ENCODE measurements at places on chromosomes 4 and X.

DNA sequence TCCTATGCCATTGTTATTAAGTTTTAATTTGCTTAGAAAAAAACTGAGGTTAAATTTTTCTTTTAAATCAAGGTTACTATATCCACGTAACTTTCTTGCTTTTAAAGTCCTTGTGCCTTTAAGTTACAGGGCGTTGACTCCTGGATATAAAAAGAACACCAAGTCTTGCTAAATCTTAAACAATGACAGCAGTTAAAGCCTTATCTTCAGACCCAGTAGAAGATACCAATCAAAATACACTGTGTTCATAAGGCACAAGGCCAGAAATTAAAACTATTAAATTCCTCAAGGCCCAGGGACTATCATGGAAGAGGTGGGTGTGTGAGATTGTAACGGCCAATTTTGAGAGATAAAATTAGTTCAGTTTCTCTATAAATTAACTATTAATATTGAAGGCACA lies 60.4 kb downstream of the PAGE2 start:
- DNase-seq = peak; percentile 29

DNA sequence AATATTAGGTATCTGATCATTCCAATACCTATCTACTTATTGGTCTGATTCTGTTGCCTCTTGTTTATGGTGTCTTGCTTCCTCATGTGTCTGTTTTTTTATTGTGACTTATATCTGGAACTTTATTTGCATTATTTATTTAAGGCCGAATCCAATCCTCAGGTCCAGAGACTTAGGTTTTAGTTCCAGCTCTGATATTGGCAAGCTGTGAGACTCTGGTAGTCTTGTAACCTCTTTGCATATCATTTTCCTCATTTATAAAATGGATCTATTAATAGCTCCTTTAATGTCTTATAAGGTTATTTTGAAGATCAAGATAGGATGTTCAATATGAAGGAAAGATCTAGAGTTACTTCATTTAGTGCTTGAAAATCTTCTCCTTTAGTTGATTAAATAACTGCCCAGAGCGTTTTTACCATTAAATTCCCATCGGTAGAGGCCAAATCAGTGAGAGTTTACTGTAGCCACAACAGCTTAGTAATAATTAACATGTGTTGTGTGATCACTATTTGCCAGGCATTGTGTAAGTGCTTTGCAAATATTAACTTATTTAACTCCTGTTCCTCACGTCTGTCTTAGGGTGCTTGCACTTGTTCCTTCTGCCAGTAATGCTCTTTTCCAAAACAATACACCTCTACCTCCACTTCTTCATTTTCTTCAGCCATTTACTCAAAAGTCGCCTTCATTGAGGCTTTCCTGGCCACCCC lies 82.2 kb downstream of the CC2D2A start:
- DNase-seq = peak; percentile 58

DNA sequence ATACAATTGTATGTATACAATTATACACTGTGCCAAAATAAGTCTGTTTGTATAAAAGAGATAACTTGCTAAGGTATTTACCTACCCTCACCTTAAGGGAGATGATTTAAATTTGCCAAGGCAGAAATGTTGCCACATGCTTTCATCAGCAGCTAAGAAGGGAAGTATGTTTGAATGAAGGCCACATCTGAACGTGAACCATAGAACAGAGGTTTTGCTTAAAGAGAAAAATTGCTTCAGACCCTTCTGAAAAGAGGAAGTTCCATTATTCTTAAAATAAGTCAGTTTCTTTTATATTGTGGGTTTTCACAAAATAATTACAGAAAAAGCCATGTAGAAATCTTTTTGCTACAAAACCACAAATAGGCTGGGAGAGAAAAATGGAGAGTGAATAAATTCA lies 621.5 kb upstream of the HTR2C start:
- no peak for DNase-seq

DNA sequence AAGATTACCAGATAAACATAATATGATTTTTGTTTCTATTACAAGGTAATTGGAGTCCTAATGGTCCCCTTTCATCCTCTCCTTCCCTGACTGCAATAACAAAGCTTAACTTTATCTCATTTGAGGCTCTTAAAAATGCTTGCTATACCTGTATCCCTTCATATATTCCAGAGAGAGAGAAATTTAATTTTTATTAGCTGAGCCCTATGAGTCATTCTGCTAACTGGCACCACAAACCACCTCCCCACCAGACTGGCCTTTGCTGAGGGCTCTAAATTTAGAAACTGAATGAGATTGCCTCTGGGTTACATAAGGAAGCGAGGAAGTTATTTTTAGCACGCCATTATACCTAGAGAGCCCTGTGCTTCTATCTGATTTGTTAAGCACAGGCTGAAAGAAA lies 27.4 kb downstream of the CBLL2 start:
- DNase-seq = no peak

- no peak for DNase-seq
Observed at GRCh38 chr4:136412708-136413107, 1119.6 kb downstream of the PCDH18 start.

DNA sequence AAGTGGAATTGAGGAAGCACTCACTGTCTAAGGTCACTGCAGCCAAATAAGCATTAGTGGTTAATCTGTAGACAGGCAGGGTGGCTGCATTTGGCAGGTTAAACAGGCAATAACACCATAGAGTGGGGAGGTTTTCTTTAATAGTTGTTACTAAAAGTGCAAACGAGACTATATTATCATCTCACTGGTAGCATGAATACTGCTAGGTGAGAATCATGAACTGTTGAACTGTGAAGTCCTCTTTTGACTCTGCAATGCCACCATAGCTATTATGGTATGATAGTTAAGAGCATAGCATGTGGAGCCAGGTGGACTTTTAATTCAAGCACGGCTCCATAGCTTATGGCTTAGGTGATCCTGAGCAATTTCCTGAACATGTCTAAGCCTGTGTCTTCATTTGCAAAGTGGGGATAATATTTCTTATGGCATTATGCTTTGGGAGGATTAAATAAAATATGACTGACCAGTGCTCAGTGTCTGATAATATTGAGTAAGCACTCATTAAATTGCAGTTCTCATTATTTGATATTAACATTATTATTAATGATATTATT lies 235.6 kb upstream of the HHIP start:
- no peak for DNase-seq

- no peak for DNase-seq
Observed at GRCh38 chrX:55004231-55004630, 4.1 kb downstream of the APEX2 start.

GRCh38 chrX:154914052-154914451 lies 27.9 kb downstream of the F8A1 start:
- no peak for DNase-seq

DNA sequence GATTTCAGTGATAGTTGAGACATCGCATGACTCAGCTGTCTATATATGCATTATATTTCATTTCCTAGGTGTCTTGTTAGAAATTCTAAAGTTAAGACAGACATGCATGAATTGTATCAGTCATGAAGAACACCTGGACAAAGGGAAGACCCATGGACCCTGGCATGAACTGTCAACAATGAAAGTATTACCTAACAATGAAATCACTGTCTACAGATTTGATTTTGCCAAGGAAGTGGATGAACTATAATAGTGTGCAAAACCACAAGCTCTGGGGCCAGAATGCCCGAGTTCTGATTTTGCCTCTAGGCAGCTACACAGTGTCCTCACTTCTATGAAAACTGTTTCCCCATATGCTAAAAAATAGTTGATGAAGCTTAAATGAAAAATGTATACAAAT lies 386.1 kb downstream of the NLGN4X start:
- no peak for DNase-seq

DNA sequence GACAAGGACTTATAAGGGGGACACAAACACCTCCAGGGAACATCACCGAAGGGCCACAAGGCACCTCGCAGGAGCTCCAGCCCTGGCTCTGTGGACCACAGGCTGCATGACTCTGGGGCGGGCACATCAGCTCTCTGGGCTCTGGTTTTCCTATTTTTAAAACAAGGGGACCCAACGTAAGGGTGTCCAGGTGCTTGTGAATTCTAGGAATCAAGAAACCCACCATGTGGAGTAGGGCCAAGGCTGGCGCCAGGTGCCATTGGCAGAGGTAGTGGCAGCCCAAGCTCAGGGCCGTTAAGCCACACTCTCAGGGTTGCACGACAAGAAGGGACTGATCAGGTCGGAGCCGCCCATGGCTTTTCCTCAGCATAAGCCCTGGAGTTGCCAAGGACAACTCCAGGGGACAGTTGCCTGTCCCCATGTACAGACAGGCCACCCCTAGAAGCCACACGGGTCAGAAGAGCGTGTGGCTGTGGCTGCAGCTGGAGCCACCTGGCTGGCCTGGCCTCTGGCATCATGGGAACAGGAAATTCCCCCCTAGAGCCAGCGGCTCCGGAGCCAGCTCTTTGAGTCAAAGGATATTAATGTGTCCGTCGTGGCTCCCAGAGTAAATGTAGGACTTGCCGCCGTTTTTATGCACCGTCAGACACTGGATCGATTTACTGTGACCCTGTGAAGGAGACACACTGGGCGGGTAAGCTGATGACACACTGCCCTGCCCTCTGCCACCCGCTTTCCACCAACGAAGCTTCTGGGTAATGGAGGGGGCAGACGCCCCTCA lies 32.5 kb downstream of the WDR1 start:
- DNase-seq = no peak

- no peak for DNase-seq
Observed at GRCh38 chr4:3683077-3683743, 83.0 kb upstream of the ADRA2C start.

Data from small intestine (tissue), 16 donors.